GM04503 (cell line): ENCODE measurements at places on chromosomes 3 and 15.

DNA sequence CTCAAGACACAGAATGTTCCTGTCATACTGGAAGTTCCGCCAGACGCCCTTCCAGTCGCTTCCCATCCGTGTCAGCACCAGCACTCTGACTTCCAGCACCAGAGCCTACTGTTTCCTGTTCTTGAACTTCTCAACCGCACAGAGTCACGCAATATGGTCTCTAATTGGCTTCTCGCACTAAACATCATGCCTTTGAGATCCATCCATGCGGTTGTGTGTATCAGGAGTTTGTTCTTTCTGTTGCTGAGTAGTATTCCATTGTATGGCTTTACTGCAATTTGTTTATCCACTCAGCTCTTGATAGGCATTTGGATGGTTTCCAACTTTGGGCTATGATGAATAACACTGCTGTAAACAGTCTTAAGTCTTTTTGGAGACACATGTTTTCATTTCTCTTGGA is 112.1 kb downstream of the LRRK1 start:
- DNase-seq: no peak

DNA sequence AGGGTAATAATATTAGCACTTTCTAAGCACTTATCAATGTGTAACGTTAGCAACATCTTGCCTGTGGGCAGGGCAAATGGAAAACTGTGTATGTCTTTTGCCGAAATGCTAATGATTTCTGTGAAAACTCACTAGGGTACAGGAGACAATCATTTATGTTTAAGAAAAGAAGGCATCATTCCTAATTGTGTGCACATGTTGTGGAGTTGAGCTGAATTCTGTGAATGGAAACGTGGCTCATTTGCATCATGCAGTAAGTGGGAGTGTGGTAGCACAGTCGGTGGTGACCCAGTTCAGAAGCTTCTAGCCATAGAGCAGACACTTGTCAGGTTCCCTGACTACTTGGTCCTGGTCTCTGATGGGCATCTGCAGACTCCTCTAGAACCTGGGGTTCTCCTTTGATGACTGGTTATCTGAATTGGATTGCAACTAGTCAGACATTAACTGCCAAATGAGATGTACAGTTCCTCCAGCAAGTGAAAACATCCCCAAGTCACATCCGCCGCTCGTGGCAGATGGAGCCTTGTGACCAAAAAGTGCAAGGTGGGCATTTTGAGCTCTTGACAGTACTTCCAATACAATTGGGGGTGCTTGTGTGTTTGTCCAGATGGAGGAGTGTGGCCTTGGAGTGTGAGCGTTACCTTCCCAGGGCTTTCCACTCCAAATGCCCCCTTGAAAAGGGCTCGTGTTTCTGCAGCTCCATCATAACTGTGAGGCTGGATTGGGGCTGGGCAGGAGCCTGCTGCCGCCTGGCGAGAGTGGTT is 21.5 kb downstream of the MRPS25 start:
- DNase-seq: no peak

GRCh38 chr15:49223536-49224274 is 53.7 kb downstream of the GALK2 start:
- no peak for DNase-seq

DNA sequence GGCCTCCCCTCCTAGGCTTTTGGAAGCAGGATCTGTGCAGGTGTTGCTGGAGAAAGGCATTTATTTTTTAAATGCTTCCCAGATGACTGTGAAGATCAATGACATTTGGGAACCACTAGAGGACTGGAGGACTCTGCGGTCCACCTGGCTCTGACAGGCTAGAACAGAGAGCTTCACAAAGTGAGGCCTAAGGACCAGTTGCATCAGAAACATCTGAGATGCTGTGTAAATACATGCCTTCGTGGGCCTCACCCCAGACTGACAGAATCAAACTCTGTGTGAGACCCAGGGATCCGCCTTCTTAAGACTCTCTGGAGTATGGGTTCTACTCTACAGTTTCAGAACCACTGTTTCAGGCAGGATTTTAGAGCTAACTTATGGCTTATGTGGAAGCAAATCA is 105.0 kb upstream of the ICE2 start:
- no peak for DNase-seq

- DNase-seq: no peak
Observed at GRCh38 chr15:101307048-101307896, 12.2 kb upstream of the SNRPA1 start.

GRCh38 chr15:61449186-61449702 is 220.1 kb upstream of the RORA start:
- no peak for DNase-seq

GRCh38 chr3:42652611-42653302 is 740 bp upstream of the ZBTB47 start:
- peak; percentile 37 for DNase-seq

- no peak for DNase-seq
Observed at GRCh38 chr3:149474250-149474817, at the start of gene TM4SF4. TM4SF4 (plus strand) TSS chr3:149474697; CDS start chr3:149474878, 181 bp downstream.
